IgD-negative memory B cell (primary cell): ENCODE measurements at places on chromosomes 7 and 10. TPM values are rescaled to one million over a fixed set of nuclear protein-coding genes. Genes with fewer than 3 reads are reported as not detected.

HSPA14 gene
- polyA plus RNA-seq = 11.3 TPM

CYP3A5 gene
- polyA plus RNA-seq = 0.16 TPM

LIPK gene
- polyA plus RNA-seq = not detected

SPDYE6 gene
- 0.36 TPM for polyA plus RNA-seq

MYO3A gene
- polyA plus RNA-seq = 0.15 TPM

HOXA1 gene
- polyA plus RNA-seq = 0.24 TPM

RBP3 gene
- polyA plus RNA-seq = not detected

TAF3 gene
- polyA plus RNA-seq = 16.2 TPM

LRRC17 gene
- polyA plus RNA-seq = not detected

SLC26A4 gene
- not detected for polyA plus RNA-seq

MYOF gene
- not detected for polyA plus RNA-seq

C7orf33 gene
- polyA plus RNA-seq = not detected

SLC16A9 gene
- polyA plus RNA-seq = not detected
